ENCODE measurements at places on chromosomes 3 and 15.
A peak's percentile ranks its signal among the peaks of the same experiment; 100 is the strongest.

- no peak overlapping the region for H3K4me3 ChIP-seq
- no peak for DNase-seq
- H3K27ac ChIP-seq = no peak overlapping the region
- peaks cover 53% of the 10 kb centered on the region for H3K36me3 ChIP-seq
- H3K27me3 ChIP-seq = no peaks in the 10 kb centered on the region
These were observed 11.1 kb downstream of the RIOX2 start for GRCh38 chr3:97960993-97961766.

DNA sequence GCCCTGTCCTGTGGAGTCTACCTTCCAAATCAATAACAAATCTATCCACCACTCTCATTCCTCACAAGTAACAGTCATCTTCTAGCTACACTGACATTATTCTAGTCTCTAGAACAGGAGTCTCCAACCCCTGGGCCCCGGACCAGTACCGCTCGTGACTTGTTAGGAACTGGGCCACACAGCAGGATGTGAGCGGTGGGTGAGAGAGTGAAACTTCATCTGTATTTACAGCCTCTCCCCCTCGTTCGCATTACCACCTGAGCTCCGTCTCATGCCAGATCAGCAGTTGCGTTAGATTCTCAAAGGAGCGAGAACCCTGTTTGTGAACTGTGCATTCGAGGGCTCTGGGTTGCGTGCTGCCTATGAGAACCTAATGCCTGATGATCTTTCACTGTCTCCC, 31.9 kb downstream of the ROBO2 start:
- no peak for DNase-seq
- H3K27me3 ChIP-seq = no peaks in the 10 kb centered on the region
- no peak overlapping the region for H3K4me3 ChIP-seq
- no peak overlapping the region for H3K27ac ChIP-seq
- H3K36me3 ChIP-seq = no peaks in the 10 kb centered on the region

GRCh38 chr3:194577986-194578905, 55.0 kb downstream of the TMEM44 start:
- no peak overlapping the region for H3K27ac ChIP-seq
- H3K27me3 ChIP-seq = peaks cover 7% of the 10 kb centered on the region
- no peaks in the 10 kb centered on the region for H3K4me1 ChIP-seq
- H3K4me3 ChIP-seq = no peak overlapping the region

DNA sequence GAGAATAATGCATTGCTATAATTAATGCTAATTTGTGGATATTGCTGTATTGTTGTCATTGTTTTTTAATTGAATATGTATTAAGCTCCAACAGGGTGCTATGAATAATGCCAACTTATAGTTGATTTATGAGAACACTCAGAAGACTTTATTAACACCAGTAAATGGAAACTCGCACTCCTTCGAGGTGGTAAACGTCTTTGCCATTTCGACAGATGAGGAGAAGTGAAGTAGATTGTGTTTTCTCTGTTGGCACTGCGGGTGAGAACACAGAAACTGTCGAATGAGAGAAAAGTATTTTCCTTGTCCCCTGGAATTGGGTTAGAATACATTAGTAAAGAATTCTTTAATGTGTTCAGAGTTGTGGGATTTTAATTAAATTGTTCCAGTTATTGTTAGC, 354.5 kb downstream of the LPP start:
- no peaks in the 10 kb centered on the region for H3K36me3 ChIP-seq
- DNase-seq = no peak
- no peaks in the 10 kb centered on the region for H3K27me3 ChIP-seq
- H3K27ac ChIP-seq = no peak overlapping the region

DNA sequence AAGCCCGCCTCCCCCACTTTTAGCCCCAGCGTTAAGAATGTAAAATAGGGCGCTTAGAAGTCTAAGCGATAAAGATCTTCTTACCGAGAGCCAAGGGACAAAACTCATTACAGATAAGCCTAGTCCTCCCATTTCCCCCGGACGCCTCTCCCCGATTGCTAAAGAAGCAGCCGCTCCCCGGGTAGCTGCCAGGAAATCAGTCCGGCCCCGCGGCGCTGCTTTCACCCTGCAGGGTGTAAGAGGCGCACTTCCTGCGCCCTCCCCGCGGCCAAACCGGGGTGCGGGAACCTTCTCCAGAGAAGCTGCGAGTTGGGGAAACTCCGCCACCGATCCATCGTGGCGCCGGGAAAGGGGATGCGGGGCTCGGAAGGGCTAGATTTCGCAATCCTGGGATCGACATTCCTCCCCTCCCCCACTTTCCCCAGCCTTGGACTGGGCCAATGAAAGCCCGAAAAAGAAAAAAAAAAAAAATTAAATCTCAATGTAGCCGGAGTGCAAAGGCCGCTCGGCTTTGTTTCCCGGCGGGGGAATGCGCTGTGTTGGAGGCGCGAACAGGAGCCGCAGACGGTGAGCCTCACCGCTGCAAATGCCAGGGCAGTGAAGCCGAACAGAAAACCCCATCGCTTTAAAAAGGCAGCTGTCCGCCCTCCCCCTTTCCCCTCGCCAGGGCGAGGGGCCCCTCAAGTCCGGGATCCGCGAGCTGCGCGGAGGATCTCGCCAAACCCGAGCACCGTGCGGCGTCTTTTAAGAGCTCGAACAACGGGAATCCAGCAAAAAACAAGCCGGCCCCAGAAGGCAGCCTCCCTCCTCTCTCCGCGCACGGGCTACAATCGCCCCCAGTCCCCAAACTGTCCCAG, 626 bp upstream of the PTPRG start:
- H3K4me1 ChIP-seq = peaks cover 41% of the 10 kb centered on the region
- H3K4me3 ChIP-seq = peak overlapping the region; percentile 73
- DNase-seq = peak; percentile 37

DNA sequence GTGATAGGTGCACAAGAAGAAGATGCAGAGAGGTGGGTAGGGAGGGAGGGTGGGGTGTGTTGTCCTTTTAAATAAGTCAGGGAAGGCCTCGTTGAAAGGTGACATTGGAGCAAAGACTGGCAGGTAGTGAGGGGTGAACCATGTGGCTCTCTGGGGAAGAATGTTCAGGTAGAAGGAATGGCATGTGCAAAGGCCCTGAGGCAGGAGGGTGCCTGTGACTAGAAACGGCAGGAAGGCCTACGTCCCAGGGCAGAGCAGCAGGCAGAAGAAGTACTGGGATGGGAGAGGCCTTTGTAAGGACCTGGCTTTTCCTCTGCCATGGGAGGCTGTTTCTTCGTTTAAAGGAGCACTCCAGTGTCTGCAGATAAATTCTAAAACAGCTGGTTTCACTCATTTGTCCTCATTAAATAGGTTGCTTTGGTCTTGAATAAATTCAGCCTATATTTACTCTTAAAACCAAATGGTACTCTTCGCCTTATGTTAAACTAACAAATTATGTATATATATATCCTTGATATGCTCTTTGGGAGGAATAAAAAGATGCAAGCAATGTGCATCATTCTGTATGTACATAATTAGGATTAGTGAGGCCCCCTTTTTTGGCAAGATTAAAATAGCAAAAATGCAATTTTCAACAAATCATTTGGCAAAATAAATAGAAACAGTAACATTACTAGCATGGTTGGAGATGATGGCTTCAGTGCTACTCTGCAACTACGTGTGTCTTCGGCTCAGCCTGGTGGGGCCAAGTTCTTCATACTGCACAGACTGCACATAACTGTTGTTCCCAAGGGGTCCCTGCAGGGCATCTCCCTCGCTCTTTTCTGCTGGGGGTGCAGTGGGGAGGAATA, 151.4 kb downstream of the KLF13 start:
- no peaks in the 10 kb centered on the region for H3K36me3 ChIP-seq
- DNase-seq = no peak
- no peak overlapping the region for H3K27ac ChIP-seq

DNA sequence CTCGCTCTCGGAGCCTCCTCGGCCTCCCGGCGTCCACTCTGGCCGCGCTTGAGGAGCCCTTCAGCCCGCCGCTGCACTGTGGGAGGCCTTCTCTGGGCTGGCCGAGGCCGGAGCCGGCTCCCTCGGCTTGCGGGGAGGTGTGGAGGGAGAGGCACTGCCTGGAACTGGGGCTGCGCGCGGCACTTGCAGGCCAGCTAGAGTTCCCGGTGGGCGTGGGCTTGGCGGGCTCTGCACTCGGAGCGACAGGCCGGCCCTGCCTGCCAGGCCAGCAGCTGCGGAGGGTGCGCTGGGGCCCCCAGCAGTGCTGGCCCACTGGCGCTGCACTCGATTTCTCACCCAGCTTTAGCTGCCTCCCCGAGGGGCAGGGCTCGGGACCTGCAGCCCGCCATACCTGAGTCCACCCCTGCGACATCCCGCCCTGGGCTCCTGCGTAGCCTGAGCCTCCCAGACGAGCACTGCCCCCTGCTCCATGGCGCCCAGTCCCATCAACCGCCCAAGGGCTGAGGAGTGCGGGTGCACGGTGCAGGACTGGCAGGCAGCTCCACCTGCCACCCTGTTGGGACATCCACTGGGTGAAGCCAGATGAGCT, 765.0 kb downstream of the IGSF11 start:
- no peaks in the 10 kb centered on the region for H3K4me1 ChIP-seq
- no peak overlapping the region for H3K4me3 ChIP-seq
- DNase-seq = no peak
- H3K27ac ChIP-seq = no peak overlapping the region

GRCh38 chr3:178297740-178298139, 238.5 kb upstream of the KCNMB2 start:
- H3K27me3 ChIP-seq = no peaks in the 10 kb centered on the region
- DNase-seq = no peak
- no peak overlapping the region for H3K4me3 ChIP-seq

GRCh38 chr3:46301122-46301835, 52.6 kb upstream of the CCR2 start:
- no peaks in the 10 kb centered on the region for H3K27me3 ChIP-seq
- no peak overlapping the region for H3K4me3 ChIP-seq
- DNase-seq = no peak
- H3K36me3 ChIP-seq = no peaks in the 10 kb centered on the region
- H3K27ac ChIP-seq = no peak overlapping the region
- H3K4me1 ChIP-seq = peaks cover 63% of the 10 kb centered on the region

- no peaks in the 10 kb centered on the region for H3K36me3 ChIP-seq
- H3K4me3 ChIP-seq = no peak overlapping the region
- DNase-seq = no peak
- no peaks in the 10 kb centered on the region for H3K4me1 ChIP-seq
- no peaks in the 10 kb centered on the region for H3K27me3 ChIP-seq
These were observed 61.1 kb downstream of the ST3GAL6 start for GRCh38 chr3:98824256-98824655.

- H3K27ac ChIP-seq = no peak overlapping the region
- H3K4me1 ChIP-seq = peaks cover 65% of the 10 kb centered on the region
- no peak overlapping the region for H3K4me3 ChIP-seq
- H3K36me3 ChIP-seq = no peaks in the 10 kb centered on the region
- no peak for DNase-seq
These were observed 36.2 kb downstream of the PPCDC start for GRCh38 chr15:75059607-75060006.

All from common myeloid progenitor, CD34-positive (primary cell).